ENCODE measurements at places on chromosomes 1 and 21.

GRCh38 chr1:202291961-202292712, 49.6 kb downstream of the UBE2T start:
- no peak for DNase-seq

- no peak for DNase-seq
Observed at GRCh38 chr1:234662148-234662547, 52.2 kb upstream of the IRF2BP2 start.

GRCh38 chr1:6652986-6653385, 28.3 kb downstream of the THAP3 start:
- DNase-seq: no peak

GRCh38 chr1:76059451-76059850, 15.1 kb upstream of the ST6GALNAC3 start:
- no peak for DNase-seq

DNA sequence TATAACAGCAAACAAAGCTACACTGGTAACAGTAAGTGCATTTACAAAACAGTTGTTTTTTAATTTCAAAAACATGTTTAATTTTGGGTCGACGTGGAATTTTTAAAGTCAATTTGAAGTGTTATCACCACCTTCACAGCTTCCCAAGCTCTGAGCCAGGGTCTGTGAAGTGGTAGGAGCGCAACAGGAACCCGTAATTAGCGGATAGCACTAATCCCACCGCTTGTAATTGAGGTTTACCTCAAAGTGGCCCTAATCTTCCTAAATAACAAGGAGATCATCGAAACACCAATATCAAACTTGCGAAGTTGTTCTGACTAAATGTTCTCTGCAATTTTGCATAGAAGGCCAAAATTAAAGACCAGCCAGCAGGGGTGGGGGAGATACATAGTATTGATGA, 18.8 kb downstream of the LBR start:
- no peak for DNase-seq

DNA sequence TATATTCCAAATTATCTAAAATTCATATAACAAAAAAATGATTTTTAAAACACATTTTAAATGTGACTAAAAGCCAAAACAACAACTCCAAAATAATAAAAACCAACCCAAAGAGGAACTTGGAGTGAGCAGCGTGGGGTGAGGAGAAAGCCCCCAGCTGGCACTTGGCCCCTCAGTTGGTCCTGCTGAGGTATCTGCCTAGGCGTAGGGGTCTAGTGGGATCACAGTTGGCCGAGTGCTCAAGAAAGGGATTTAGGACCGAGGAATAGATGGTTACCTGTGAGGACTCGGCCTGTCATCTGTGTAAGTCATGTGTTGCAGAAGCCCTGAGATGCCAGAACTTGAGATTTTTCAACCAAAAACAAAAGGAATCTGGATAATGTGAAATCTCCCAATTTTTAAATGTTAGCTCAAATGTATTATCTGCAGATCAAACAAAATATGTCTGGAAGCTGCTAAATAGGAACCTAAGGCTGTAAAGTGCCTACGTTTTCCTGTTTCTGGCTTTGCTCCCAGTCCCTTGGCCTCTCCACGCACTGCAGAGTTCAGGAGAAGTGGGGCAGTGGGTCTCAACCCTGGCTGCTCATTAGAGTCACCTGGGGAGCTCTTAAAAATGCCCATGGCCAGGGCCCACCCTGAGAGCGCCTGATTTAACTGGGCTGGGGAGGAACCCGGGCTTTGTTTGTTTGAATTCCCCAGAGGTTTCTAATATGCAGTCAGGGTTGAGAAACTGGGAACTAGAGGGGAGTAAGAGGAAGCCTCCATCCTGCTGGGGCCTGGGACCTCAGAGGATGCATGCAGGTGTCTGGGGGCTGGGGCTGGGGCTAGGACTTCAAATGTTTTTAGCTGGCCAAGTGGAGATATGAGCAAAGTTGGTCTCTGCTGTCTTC, 38.5 kb upstream of the LDLRAP1 start:
- DNase-seq: no peak

- DNase-seq: no peak
Observed at GRCh38 chr1:43357251-43357650, 1.5 kb upstream of the CDC20 start.

DNA sequence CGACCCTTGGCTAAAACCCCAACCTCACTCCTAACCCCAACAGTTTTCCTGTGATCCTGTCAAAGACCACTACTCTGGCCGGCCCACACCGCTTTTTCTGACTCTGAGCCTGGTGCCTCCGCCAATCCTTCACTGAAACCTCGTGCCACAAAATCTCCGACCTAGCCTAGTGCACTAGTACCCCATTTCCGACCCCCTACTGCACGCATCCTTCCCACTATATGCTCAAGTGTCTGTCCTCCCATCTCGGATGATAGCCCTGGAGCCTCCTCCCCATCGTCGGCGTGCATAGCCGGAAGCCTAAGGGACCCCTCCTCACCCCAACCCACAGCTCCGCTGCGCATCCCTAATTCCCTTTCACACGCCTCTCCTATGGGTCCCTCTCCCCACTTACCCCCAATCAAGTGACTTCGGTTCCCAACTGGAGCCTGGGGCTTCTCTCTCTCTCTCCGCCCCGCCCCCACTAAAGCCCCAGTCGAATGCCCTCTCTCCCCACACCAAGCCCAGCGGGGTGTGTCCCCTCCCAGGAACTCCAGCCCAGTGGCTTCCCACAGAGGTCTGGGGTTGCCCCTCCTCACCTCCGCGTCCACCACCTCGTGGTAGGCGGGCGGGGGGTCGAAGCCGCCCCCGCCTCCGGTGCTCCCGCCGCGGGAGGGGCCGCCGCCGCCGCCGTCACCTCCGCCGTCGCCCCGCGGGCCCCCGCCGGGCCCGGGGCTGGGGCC, 791 bp downstream of the USP24 start:
- DNase-seq: peak; percentile 59

DNA sequence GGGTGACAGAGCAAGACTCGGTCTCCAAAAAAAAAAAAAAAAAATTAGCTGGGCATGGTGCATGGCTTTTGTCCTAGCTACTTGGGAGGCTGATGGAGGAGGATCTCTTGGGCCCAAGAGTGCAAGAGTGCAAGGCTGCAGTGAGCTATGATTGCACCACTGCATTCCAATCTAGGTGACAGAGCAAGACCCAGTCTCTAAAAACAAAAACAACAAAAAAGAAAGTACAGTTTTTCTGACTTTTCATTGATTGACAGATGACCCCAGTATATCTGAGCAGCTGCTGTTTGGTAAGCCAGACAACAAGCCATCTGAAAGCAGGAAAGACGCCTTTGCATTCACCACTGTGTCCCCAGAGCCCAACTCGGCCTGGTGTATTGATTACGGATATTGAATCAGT, 10.9 kb upstream of the DPT start:
- DNase-seq: no peak

GRCh38 chr1:89682611-89683010, 49.7 kb downstream of the LRRC8C start:
- DNase-seq: no peak

DNA sequence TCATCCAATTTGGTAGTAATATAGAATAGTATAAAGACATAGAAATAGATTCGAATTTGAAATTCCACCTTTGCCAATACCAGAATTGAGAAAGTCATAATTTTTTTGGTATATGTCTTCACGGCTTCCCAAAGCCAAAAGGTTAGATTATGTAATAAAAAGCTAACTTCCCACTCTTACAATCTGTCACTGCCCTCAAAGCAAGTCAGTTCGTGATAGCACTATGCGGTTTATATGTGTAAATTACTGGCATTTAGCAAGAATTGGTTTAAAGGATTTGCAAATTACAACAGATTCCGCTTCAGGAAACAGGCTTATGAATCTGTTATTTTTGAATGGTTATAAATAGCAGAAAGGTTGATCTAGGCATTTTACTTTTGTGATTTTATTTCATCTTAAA, 679.4 kb upstream of the ADGRL2 start:
- no peak for DNase-seq

GRCh38 chr1:105544475-105544874, 1512.0 kb upstream of the PRMT6 start:
- no peak for DNase-seq

DNA sequence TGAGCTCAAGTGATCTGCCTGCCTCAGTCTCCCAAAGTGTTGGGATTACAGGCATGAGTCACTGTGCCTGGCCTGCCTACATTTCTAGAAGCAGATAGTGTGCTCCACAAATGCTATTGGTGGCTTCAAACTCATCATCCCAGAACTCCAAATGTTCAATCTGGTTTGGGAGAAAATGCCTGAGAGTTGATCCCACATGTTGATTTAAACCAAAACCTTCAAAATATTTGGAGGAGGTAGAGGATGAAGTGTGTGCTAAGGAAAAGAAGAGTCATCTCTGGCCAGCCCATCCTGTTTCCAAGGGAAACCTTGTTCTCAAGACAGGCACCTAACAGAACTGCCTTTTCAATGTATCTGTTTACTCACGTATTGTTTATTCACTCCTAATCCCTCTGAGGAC, 55.4 kb upstream of the GRHL3 start:
- no peak for DNase-seq

DNA sequence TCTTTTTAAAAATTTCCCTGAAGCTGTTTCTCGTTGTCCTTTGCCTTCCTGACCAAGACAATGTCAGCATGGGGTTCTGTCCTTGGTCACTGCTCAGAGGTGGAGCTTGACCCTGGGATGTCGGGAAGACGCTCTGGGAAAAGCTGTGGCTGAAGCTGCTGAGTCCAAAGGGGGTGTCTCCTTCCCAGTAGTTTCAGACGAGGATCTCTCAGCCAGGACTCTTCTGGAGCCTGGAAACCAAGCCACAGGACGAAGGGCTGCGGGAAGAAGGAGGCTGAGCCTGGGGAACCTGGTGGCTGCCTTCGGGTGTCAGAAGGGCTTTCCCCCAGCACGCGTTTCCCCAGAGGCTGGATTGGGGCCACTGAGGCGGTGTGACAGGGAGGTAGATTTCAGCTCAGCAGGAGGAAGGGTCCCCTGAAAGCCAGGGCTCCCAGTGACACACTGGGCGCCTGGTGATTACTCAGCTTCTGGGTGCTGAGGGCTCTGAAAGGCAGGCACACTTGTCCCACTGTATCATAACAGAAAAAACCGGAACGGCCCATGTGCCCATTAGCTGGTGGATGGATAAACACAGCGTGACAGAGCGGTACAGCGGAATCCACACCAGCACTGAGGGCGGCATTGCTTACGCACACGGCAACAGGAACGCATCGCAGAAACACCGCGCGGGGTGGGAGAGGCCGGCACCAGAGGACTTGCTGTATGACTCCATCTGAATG, 5.0 kb upstream of the KRTAP12-1 start:
- DNase-seq: no peak

DNA sequence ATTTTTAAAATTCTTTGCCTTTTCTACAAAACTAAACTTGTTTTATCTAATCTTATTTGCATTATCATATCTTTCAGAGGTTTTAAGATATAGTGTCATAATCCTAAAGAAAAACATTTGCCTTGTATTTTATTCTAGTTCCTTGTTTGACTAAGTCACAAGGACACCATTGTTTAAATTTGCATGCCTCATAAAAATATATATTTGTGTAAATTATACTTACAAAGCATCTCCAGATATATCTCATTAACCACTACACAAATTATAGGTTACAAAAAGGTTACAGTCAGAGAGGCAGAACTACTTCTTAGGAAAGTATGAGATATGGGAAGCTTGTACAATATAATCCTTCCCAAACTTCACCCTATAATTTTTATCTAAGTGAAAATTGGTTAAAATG, 4.2 kb upstream of the RGS13 start:
- DNase-seq: no peak

GRCh38 chr1:60510162-60510561, 436.6 kb upstream of the C1orf87 start:
- DNase-seq: no peak

DNA sequence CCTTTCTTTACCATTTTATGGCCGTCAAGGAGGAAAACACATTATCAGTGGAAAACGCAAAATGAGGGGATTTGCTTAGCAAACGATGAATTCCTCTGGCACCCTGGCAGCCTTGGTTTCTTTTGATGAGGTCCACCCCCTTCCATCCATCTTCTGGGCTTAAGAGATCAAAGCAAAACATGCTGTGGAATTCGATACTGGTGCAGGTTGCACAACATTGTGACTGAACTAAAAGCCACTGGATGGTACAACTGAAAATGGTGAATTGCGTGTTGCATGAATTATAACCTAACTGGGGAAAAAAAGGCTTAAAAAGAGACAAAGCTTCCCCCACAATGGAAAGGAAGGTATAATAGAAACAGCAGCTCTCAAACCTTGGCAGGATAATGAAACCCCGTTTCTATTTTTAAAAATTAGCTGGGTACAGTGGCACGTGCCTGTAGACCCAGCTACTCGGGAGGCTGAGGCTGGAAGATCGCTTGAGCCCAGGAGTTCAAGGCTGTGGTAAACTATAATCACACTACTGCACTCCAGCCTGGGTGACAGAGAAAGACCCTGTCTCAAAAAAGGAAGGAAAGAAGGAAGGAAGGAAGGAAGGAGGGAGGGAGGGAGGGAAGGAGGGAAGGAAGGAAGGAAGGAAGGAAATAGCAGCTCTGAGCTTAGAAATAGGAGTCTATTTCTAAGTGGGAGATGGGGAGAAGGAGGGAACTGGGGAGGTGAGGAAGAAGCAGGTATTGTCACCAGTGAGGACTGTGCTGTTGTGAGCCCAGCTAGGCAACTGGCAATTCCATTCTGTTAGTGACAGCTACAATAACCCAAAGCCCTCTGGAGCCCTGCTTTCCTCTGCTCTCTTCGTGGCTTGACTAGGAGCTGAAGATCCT, 29.0 kb upstream of the LGALS8 start:
- no peak for DNase-seq

DNA sequence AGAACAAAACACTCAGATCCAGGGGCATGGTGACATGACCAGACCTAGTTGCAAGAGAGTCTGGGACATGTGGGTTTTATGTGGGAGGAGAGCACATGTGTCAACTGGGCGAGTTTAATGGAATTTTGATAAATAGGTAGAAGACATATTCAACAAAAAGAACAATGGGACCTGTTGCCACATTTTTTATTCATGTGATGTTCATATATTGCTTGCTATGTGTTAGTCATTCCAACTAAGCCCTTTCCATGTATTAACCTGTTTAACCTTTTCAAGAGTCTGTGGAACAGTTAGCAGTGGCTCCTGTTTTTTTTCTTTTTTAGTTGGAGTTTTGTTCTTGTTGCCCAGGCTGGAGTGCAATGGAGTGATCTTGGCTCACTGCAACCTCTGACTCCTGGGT, 30.1 kb upstream of the CSF3R start:
- DNase-seq: no peak

- DNase-seq: no peak
Observed at GRCh38 chr1:198397208-198397808, 143.2 kb downstream of the ATP6V1G3 start.

GRCh38 chr21:25573409-25574206, 33.7 kb downstream of the MRPL39 start:
- DNase-seq: no peak

DNA sequence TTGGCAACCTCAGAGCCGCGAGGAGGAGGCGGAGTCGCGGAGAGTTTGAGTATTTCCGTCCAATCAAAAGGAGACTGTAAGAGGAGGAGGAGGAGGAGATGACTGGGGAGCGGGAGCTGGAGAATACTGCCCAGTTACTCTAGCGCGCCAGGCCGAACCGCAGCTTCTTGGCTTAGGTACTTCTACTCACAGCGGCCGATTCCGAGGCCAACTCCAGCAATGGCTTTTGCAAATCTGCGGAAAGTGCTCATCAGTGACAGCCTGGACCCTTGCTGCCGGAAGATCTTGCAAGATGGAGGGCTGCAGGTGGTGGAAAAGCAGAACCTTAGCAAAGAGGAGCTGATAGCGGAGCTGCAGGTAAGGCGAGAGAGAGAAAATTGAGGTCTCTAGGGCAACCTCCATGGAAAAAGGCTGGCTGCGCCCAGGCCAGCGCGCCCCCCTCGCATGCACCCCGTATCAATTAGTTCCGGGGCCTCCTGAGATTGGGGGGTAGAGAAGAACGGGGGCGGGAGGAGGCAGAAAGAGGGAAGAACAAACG, at the start of gene PHGDH:
Gene PHGDH, plus strand, starts transcription at position 131 of the 538 bp plus-strand sequence. Its CDS starts 89 bp downstream, at position 220.
- DNase-seq: peak; percentile 40

GRCh38 chr1:29736582-29737188, 500.4 kb downstream of the PTPRU start:
- no peak for DNase-seq
